ENCODE measurements at places on chromosomes 4 and X.

DNA sequence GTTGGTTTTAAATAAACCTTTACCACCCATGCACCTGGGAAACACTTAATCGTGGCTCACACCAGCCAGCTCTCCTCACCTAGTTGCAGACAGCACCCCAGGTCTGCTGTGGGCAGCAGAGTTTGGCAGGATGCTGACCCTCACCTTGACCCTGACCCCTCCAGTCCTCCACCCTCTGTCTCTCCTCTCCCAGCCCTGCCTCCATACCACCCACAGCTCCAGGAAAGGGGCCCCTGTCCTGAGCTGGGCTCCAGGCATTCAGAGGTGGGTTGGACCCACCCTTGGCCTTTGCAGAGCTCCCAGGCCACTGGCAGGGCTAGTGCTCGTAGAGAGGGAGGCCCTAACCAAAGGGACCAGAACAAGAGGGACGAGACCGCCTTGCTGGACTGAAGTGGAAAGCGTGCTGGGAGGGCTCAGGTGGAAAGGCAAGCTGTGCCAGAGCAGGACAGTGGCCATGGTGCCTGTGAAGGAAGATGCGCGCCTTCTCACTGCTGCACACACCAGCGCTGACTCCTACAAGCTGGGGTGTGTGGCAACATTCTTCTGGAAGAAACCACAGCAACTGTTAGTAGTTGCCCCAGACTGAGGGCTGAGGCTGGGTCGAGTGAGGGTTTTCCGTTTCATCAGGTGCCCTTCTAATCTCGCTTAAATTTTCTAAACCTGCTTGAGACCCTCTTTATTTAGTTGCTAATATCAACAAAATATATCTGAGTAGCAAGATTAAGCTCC, 10.7 kb upstream of the S100P start:
- DNase-seq, result no peak

DNA sequence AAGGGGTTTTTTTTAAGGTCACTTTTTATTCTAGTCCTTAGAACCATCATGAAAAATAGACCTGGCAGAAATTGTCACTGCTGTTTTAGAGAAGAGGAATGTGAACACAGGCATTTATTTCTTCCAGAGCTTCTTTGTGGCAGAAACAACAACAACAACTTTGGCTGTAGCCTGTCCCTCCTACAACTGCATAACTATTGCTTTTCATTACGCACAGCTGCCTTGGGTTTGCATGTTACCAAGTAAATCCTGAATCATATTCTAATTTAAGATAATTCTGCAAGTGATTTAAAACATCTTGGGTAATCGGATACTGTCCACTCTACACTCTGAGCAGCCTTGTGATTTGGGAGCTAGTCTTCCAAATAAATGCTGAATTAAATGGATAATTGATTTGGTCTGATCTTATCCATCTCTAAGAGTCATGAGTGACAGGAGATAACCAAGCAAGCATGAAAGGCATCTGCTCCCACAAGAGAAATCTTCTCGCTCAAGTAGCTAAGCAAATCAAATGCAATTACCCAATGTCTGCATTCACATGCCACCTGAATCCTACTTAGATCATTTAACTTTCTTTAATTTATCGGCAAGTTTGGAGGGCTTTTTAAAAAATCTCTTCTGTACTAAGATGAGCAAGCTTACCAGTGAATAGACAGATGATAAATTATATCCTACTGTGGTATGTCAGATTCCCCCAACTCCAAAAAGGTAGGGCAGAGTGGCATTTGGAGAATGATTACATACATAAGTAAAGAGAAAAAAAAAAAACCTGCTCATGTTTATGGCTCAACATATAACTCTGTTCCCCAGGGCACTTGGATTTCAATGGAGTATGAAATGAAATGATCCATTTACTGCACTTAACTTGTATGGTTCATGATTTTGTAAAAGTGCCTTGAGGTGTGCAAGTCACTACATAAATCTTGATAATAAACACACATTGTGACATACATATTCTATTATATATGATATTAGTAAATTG, 73.6 kb downstream of the EGF start:
- DNase-seq, result no peak

DNA sequence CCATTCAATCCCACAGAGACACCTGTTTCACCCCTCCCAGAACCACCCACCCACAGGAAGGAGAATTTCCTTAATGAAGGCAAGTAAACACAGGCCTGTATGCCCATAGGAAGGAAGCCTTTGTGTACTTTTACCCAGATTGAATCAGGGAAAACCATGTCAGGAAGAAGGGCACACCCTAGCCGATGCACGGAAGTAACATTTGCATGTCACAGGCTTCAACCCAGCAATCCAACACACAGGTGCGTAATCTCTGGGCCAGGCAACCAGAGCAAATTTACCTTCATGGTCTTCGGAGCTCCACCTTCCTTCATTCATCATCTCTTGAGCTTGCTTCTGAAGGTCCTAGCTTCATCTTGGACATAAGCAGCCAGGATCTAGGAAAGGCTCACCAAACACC, 206.3 kb downstream of the SHROOM3 start:
- no peak for DNase-seq

- DNase-seq, result no peak
These were observed 72.0 kb upstream of the SMARCAD1 start for GRCh38 chr4:94135701-94136100.

GRCh38 chrX:15299941-15300851, 15.2 kb downstream of the ASB11 start:
- DNase-seq, result no peak

GRCh38 chr4:100312615-100313350, 122.5 kb upstream of the DDIT4L start:
- DNase-seq, result no peak

DNA sequence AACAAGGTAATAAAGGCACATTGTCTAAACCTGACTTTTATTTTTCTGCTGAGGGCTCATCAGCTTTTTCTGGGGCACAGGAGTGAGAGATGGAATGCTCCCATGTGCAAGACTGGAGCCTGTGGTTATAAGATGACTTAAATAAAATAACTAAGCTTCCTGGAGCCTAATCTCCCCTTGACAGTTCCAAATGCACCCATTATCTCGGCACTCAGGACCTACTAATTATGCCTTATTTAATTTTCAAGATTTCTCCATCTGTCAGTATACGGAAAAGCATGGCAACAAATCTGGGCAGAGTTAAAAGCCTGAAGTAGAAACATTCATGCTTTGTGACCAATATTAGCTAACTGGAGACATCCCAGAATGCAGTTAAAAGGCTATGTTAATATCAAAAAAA, 416.7 kb upstream of the TEX13C start:
- no peak for DNase-seq

- DNase-seq, result no peak
These were observed 31.4 kb upstream of the FAM241A start for GRCh38 chr4:112113864-112114263.

DNA sequence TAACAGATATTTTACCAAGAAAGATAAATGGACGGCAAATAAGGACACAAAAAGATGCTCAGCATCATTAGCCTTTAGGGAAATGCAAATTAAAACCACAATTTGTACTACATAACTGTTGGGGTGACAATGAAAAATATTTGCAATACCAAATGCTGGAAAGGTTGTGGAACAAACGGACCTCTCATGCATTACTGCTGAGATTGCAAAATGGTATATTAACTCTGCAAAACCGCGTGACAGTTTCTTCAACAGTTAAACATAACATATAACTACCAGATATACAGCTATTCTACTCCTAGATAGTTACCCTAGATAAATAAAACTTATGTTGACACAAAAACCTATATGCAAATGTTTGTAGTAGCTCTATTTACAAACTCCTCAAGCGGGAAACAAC, 6.3 kb upstream of the OTC start:
- no peak for DNase-seq

DNA sequence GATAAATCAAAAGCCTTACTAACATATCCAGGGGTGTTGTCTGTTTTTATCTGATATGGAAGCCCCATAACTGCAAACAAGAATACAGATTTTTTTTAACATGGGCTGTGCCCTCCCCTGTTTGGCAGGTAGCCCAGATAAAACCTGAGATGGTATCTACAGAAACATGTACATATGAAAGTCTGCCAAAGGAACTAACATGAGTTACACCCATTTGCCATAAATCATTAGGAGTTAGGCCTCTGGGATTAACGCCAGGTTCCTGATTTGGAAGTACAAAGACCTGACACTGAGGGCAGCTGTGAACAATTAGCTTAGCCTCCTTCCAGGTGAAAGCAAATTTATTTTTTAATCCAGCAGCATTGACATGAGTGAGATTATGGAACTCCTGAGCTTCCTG, 264.3 kb downstream of the TECRL start:
- DNase-seq, result no peak

GRCh38 chr4:167238226-167238625, 3.9 kb upstream of the SPOCK3 start:
- no peak for DNase-seq

DNA sequence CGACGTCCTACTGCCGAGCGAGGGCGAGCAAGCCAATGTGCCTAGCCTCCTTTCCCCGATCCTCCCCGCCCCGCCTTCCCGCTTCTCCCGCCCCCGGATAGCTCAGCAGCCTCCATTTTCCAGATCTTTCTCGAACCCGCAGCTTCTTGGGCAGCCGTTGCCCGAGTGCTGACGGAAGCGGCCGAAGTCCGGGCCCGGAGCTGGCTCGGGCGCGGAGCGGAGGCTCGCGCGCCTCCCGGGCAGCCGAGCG, 172 bp upstream of the HSPA4L start:
- peak; percentile 80 for DNase-seq

- DNase-seq, result no peak
These were observed 4.4 kb upstream of the ADH1C start for GRCh38 chr4:99356992-99357391.

GRCh38 chr4:147050356-147050765, 104.7 kb upstream of the TTC29 start:
- no peak for DNase-seq

GRCh38 chrX:151825925-151826485, 86.7 kb upstream of the MAGEA4 start:
- DNase-seq, result no peak

DNA sequence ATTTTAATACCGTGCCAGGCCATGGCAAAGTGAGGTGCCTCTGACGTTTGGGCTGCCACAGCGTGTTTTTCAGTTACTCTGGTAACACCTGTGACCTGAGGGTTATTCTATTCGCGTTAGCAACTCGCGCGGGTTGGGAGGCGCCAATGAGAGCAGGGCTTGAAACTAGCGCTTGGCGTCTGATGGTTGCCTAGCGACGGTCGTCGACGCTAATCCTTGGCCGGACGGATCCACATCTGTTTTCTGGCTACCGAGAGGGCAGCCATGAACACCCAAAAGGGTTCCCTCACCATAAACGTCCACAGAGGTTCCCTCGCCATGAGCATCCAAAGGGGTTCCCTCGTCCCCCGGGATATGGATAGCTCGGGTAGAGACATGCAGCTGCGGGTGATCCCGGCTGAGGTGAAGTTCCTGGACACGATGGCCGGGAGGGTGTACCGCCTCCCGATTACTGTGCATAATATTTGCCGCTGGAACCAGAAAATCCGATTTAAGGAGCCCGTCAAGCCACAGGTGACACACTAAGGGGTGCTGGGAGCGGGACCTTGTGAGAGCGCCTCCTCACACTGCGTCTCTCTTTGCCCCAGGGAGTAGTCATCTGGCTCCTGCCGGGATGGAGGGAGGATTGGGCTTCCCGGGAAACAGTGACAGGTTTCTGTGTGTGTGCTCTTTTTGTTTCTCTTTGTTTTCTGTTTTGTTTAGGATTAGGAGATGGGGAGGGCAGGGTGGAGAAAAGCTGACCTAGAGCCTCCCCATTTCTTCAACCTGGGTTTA, at the start of gene CFAP47:
Gene CFAP47, plus strand, starts transcription at position 199 of the 774 bp plus-strand sequence. Its CDS starts 66 bp downstream, at position 265.
- DNase-seq, result no peak

GRCh38 chr4:113327494-113327893, 278.0 kb downstream of the ANK2 start:
- no peak for DNase-seq

DNA sequence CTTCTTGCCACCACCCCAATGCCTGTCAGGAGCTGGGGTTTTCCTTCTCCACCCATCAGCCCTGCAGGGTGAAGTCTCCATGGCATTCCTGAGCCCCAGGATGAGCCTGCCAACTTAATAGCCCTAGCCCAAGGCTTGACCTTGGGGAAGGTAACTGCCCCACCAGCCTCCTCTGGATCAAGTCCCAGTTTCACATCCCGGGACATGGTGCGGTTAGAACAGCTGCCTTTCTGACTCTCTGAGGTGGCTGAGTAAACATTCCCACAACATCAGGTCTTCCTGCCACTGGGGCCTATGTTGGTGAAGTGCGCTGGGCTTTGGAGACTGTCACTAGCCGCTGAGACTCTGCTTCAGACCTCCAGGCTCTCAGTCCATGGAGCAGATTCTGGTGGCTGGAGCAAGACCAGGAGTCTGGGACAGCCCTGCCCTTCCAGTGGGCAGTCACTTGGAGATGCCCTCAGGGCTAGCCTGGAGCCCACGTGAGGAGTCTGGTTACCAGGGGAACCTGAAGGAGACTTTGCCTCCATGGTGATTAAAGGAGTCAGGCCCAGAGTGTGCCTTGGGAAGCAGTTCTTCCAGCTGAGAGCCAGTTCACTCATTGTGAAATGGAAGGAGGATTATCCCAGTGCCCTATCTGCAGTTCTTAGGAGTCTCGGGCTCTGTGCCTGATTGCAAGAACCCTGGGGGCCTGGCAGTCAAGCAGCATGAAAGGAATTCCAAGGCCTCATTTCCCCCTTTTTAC, 56.8 kb downstream of the SMIM20 start:
- DNase-seq, result no peak

DNA sequence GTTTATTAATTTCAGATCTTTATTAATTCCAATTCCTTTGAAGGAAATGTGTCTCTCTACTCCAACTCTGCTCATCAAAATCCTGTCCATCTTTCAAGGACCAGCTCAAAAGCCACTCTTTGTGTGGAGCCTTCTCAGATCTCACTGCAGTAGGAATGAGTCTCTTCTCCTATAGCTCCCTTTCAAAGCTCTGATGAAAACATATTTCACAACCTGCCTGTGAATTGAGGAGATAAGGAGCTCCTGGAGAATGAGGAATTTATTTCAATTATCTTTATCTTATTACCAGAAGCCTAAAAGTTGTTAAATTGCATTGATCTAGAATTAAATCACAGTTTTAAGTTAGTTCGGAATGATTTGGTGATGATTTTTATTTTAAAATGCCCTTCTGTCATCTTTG, 92.6 kb upstream of the TRPC3 start:
- no peak for DNase-seq

DNA sequence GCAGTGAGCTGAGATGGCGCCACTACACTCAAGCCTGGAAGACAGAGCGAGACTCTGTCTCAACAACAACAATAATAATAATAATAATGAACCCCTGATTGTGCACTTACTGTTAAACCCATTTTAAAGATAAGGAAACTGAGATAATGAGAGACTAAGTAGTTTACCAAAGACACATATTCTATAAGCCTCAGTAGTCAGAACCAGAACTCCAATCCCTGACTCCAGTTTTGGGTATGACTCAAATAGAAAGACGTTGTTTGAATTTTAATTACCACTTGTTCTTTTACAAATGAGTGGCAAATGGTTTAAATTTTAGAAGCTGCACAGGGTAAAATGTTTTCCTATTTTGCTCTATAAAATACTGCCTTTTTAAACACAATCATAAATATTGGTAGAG, 37.4 kb downstream of the ACSL4 start:
- DNase-seq, result no peak
